ENCODE measurements at places on chromosomes 5 and 9.
A peak's percentile ranks its signal among the peaks of the same experiment; 100 is the strongest.

GRCh38 chr9:81513059-81513458 lies 176.3 kb downstream of the TLE1 start:
- no peaks in the 10 kb centered on the region for H3K4me1 ChIP-seq
- H3K27me3 ChIP-seq: no peaks in the 10 kb centered on the region
- no peak overlapping the region for H3K27ac ChIP-seq
- no peak overlapping the region for H3K4me3 ChIP-seq

DNA sequence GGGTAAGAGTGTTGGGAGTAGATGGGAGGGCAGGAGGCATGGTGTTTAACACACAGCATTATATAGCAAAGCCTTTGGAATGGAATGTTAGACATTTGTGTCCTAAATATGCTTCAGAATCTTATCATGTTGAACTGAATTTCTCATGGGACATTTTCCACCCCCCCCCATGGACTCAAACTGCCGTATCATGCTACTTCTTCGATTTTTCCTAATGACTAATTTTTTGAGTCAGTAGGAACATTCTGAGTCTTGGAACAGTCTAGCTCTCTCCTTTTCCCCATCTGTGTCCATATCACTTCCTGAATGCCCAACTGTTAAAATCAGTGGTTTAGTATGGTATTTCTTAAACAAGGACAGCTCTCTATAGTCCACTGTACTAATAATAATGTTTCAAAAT lies 380.6 kb downstream of the TLE4 start:
- H3K27me3 ChIP-seq: peaks cover 5% of the 10 kb centered on the region
- no peak overlapping the region for H3K4me3 ChIP-seq
- H3K36me3 ChIP-seq: no peaks in the 10 kb centered on the region
- no peaks in the 10 kb centered on the region for H3K4me1 ChIP-seq
- no peak overlapping the region for H3K27ac ChIP-seq

GRCh38 chr5:142235050-142235797 lies 89.6 kb downstream of the SPRY4 start:
- H3K36me3 ChIP-seq: no peaks in the 10 kb centered on the region
- H3K4me3 ChIP-seq: no peak overlapping the region
- H3K27ac ChIP-seq: no peak overlapping the region

- no peak overlapping the region for H3K27ac ChIP-seq
- H3K36me3 ChIP-seq: peaks cover 6% of the 10 kb centered on the region
- H3K4me3 ChIP-seq: no peak overlapping the region
- no peaks in the 10 kb centered on the region for H3K4me1 ChIP-seq
Measured at GRCh38 chr5:94080390-94080789, 339.0 kb upstream of the POU5F2 start.

DNA sequence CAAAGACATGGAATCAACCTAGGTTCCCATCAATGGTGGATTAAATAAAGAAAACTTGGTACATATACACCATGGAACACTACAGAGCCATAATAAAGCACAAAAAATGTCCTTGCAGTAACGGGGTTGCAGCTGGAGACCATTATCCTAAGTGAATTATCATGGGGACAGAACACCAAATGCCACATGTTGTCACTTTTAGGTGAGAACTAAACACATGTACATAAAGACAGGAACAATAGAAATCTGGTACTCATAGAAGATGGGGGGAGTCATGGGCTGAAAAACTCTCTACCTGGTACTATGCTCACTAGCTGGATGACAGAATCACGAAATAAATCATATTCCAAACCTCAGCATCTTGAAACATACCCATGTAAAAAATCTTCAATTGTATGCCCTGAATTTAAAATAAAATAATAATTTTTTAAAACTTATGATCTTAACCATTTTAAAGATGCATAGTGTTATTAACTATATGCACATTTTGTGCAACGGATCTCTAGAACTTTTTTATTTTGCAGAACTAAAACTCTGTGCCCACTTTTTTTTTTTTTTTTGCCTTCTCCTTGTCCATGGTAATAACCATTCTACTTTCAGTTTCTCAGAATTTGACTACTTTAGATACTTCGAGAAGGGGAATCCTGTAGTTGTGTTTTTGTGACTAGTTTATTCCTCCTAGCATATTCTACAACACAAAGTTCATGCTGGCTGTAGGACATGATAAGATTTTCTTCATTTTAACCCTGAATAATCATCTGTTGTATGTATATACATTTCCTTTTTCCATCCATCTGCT lies 1081.6 kb upstream of the ACO1 start:
- H3K27me3 ChIP-seq: no peaks in the 10 kb centered on the region
- no peak for DNase-seq
- H3K4me3 ChIP-seq: no peak overlapping the region
- H3K27ac ChIP-seq: peak overlapping the region; percentile 29
- H3K4me1 ChIP-seq: peaks cover 21% of the 10 kb centered on the region

DNA sequence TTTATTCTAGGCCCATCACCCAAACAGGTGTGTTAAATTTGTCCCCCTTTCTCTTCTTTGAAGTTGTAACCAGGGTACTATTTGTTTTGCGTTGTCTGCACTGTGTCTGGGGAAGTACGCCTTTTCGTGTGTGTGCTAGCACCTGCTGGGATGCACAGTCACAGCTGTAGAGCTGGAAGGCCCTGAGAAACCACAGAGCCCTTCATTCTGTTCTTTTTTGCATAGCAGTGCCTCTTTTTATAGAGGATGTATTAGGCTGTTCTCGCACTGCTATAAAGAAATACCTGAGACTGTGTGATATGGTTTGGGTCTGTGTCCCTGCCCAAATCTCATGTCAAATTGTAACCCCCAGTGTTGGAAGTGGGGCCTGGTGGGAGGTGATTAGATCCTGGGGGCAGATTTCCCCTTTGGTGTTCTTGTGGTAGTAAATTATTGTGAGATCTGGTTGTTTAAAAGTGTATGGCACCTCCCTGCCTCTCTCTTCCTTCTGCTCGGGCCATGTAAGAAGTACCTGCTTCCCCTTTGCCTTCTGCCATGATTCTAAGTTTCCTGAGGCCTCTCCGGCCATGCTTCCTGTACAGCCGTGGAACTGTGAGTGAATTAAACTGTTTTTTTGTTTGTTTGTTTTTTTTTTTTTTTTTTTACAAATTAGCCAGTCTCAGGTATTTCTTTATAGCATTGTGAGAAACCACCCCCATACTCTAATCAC lies 14.0 kb downstream of the SEC61B start:
- H3K36me3 ChIP-seq: peaks cover 16% of the 10 kb centered on the region
- H3K4me3 ChIP-seq: no peak overlapping the region
- no peak overlapping the region for H3K27ac ChIP-seq
- no peak for DNase-seq
- no peaks in the 10 kb centered on the region for H3K27me3 ChIP-seq
- peaks cover 5% of the 10 kb centered on the region for H3K4me1 ChIP-seq

DNA sequence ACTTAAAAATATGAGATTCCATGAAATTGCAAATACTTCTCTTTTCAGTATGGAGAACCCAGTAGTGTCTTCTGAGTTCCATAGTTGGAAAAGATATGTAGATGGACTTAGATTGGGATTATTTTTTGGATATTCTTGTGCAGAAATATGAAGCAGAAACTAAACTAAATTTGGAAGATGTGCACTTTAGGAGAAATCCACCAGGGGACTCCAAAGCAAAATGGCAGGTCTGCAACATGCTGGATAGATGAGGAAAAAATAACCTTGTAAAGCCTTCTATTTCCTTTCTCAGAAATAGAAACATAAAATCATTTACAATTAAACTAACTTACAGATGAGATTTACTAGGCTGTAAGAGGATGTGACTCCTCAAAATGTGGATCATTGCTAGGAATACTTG lies 49.2 kb upstream of the MINAR2 start:
- no peak for DNase-seq
- H3K27ac ChIP-seq: no peak overlapping the region
- no peak overlapping the region for H3K4me3 ChIP-seq
- no peaks in the 10 kb centered on the region for H3K27me3 ChIP-seq

DNA sequence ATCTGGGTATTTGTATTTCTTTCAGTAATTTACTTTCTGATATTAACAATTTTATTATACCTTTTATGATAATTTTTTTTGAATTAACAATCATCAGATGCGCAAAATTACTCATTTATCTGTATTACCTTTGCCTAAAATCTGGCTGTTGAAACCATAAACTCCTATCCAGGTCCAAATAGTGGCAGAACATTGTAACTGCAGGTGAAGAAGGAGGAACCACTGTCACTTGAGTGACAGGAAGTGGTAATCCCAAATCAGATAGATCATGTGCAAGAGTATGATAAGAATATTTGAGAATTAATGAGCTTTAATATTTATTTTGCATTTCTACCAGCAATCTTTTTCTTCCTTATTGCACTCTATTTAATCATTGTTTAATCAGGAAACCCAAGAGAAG lies 139.3 kb upstream of the TLE4 start:
- no peaks in the 10 kb centered on the region for H3K4me1 ChIP-seq
- H3K27me3 ChIP-seq: no peaks in the 10 kb centered on the region
- H3K27ac ChIP-seq: no peak overlapping the region
- H3K4me3 ChIP-seq: no peak overlapping the region
- no peak for DNase-seq

DNA sequence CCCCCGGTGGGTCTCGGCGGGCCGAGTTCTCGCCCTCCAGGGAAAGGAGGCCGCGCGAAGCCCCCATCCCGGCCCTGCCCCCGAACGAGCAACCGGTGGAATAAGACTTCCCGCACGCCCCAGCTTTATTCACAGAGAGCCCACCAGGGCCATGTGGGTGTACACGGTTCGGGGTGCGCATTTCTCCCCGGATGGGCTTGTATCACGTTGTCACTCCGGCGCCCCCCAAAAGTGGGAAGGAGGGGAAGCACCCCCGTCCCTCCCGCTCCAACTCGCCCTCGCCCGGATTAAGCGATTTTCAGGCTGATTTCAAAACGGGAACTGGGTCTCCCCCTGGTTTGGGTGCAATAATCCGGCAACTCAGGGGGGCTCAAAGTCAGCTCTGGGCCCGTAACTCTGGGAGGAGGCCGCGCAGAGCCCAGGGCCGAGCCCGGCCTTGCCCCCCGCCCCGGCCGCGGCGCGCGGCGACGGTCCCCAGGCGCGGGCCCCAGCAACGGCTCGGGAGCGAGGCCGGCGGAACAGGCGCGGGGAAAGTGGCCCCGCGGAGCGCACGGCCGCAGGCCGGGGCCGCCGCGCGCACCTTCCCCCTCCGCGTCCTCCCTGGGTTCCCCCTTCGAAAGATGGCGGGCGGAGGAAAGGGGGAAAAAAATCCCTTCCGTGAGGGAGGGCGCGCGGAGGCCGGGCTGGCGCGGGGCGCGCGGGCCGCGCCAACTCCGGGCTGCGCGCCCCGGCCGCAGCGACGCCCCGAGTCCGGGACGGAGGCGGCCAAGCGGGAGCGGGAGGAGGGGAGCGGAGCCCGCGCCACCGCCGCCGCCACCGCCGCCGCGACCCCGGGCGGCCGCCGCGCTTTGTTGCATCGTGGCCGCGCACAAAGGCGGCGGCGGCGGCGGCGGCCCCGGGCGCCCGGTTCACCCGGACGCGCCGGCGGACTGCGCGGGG lies 644 bp downstream of the BRD3 start:
- H3K4me3 ChIP-seq: peak overlapping the region; percentile 90
- peaks cover 3% of the 10 kb centered on the region for H3K36me3 ChIP-seq
- H3K27ac ChIP-seq: peak overlapping the region; percentile 98
- peaks cover 39% of the 10 kb centered on the region for H3K4me1 ChIP-seq
- H3K27me3 ChIP-seq: peaks cover 35% of the 10 kb centered on the region
- peak; percentile 61 for DNase-seq

DNA sequence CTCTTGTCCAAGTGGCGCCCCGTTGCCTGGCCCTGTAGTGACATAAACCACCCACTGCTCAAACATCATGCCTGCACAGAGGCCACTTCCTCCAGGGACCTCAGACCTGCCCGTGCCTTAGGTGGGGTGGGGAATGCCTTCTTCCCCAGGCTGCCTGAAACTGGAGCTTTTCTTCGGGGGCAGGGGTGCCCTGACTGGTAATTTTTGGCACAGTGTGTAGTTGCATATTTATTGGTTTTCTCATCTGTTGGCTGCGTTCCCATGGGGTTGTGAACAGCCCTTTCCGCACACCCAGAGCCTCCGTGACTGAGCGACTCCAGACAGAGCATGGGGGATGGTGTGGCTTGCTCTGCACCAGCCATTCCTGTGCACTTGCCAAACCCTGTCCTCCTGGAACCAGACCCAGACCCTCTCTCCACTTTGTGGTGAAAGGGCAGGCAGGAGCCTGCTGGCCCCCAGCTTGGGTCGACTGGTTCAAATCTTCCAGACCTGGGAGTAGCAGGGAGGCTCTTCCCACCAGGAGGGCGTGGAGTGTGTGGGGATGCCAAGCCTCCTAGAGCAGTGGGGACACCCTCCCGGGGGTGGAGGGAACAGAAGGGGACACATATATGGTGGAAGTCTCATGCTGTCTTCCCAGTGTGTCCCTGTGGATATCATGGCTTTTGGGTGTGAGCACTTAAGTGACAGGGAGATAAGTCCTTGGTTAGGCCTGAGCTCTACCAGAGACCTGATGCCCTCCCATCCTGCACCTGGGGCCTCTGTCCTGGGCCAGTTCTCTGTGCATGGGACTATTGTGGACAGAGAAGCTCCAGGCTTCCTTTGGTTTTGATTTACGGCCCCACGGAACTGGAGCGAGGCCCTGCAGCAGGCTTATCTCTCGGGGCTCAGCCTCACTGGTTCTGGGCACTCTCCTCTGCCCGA lies 39.6 kb downstream of the WNK2 start:
- peaks cover 21% of the 10 kb centered on the region for H3K27me3 ChIP-seq
- no peaks in the 10 kb centered on the region for H3K4me1 ChIP-seq
- H3K27ac ChIP-seq: no peak overlapping the region
- DNase-seq: no peak
- no peaks in the 10 kb centered on the region for H3K36me3 ChIP-seq

GRCh38 chr5:37005252-37005651 lies 128.7 kb downstream of the NIPBL start:
- no peak overlapping the region for H3K27ac ChIP-seq
- H3K4me1 ChIP-seq: no peaks in the 10 kb centered on the region
- H3K4me3 ChIP-seq: no peak overlapping the region
- no peak for DNase-seq
- no peaks in the 10 kb centered on the region for H3K27me3 ChIP-seq

GRCh38 chr5:156218367-156219158 lies 108.4 kb upstream of the SGCD start:
- DNase-seq: no peak
- no peaks in the 10 kb centered on the region for H3K4me1 ChIP-seq
- H3K27ac ChIP-seq: no peak overlapping the region
- H3K36me3 ChIP-seq: no peaks in the 10 kb centered on the region
- H3K4me3 ChIP-seq: no peak overlapping the region

- H3K27ac ChIP-seq: no peak overlapping the region
- H3K27me3 ChIP-seq: peaks cover 85% of the 10 kb centered on the region
- DNase-seq: no peak
- H3K4me1 ChIP-seq: peaks cover 36% of the 10 kb centered on the region
- H3K36me3 ChIP-seq: peaks cover 10% of the 10 kb centered on the region
- H3K4me3 ChIP-seq: no peak overlapping the region
Measured at GRCh38 chr9:96025995-96026602, 150.6 kb downstream of the ERCC6L2 start.

- H3K4me1 ChIP-seq: peaks cover 60% of the 10 kb centered on the region
- DNase-seq: no peak
- H3K27me3 ChIP-seq: no peaks in the 10 kb centered on the region
- H3K36me3 ChIP-seq: peaks cover 40% of the 10 kb centered on the region
Measured at GRCh38 chr5:176534640-176535039, 2.6 kb downstream of the RNF44 start.

DNA sequence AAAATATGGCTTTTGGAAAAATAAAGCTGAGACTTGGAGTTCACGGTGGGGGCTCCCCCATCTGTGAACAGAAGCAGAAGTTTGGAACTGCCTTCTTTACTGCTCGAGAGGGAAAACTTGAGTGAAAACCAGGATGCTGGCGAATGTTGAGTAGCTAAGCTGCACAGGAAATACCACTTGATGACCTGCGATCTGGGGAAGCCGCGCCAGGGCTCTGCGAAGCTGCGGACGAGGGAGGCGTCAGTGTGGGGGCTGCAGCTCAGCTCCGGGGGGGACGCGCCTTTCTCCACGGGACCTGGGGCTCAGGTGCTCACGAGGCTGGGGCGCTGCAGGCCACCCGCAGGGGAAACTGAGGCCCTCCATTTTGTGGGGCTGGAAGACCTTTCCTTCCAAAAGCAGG lies 62.3 kb downstream of the TENT4A start:
- no peak overlapping the region for H3K27ac ChIP-seq
- DNase-seq: no peak
- H3K27me3 ChIP-seq: peaks cover 67% of the 10 kb centered on the region
- H3K36me3 ChIP-seq: no peaks in the 10 kb centered on the region
